ENCODE measurements at places on chromosomes 2 and 18.

DNA sequence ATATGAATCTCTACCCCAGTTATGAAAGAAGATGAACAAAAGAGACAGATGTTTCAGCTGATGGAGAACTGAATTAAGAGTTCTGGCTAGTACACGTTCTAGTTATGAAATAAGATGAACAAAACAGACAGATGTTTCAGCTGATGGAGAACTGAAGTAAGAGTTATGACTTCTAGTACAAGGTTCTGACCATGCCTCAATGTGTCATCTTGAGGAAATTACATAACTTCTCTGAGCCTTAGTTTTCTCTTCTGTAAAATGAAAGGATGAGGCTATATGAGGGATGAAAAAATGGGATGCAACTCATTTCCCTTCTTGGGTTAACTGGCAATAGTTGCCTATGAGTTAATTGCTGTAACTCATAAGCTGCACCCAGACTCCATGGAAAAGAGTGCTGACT lies 92.9 kb upstream of the WDR75 start:
- no peak for DNase-seq

DNA sequence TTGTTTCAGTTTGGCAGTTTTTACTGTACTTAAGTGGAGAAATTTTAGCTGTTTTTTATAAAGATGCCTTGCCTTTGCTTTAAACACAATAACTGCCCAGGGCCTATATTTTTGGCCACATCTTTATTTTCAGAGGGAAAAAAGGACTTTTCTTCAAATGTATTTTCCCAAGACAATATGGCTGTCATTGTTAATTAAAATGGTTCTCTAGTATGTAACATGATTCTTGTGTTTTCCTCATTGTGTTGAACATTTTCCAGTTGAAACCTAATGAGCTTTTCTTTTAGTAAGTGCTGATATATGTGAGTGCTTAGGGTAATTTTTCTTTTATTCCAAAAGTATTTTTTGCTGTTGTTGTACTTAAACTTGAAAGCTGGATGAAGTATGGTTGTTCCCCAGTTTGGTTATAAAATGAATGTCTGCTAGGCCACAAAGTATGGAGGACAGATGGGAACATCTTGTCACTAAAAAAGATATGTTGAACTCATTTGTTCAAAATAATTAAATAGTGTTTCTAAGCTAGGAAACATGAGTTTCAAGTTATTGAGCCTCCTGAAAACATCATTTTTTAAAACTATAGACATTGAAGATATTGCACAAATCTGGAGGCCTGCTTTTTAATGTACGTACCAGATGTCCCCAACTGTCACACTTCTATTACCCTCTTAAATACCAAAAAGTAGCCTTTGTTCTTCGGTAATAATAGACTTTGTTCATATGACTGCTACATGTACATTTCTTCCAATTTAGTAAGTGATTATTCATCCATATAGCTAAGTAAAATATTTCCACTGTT lies 147.5 kb upstream of the DAPL1 start:
- no peak for DNase-seq

GRCh38 chr2:7852546-7852945 lies 829.3 kb upstream of the ID2 start:
- DNase-seq = no peak

DNA sequence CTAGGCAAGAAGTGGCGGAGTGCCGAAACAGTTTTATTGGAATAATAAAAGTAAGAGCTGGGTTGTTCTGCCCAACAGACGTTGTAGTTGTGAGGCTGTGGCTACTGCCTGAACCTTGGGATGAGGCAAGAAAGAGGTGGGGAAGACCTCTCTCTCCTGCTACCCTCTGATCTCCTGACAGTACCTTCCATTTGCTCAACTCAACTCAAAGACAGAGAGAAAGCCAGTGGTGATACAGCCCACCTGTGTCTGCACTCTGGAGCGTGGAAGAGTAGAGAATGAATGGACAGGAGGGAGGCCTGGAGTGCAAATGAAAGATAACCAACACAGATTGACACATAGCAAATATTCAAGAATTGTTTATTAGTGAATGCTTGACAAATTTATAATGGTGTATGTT lies 590.3 kb downstream of the NYAP2 start:
- no peak for DNase-seq

DNA sequence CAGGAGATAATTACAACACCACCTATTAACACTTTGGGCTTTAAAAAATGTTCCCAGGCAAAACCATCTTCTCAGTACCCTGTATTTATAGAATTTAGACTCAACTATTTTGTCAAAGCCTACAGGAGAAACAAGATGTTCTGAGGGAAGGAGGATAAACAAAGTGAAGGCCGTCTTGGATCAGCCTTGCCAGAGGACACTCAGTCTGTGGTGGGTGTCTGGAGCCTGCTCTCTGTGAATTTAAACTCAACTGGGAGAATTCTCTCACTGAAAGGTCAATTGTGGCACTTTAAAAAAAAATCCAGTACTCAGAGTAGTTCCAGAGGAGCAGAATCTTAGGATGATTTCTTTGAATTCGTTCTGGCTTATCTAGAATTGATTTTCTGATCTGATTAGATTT lies 28.4 kb upstream of the SLC1A4 start:
- no peak for DNase-seq

DNA sequence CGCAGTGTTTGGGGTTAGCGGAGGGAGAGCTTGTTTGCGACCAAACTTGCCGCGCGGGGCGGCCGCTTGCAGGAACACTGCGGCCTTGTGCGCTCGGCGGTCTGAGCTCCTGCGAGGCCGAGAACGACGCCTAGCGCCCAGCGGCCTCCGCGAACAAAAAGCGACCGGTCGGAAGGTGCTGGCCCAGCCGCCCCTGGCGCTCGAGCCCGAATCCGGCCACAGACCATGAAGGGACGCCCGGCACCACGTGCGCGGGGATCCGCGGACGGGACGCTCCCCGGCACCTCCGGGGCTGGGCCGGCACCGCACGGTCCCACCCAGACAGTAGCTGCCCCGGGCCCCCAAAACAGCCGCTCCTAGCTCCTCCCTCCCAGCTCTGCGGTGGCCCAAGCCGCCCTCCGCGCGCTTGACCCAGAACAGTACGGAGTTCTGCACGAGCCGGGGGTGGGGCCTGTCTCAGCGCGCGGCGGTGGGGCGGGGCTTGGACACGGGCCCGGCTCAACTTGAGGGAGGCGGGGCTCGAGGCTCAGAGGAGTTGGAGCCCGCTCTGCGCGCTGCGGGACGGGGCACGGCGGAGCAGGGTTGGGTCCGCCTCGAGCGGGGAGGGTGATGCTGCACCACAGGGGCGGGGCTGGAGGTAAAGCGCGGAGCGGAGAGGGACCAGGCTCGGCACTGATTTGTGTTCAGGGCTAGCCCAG lies 664 bp upstream of the IMPA2 start:
- DNase-seq = peak; percentile 93

- DNase-seq = no peak
Measured at GRCh38 chr18:24212939-24213338, 74.1 kb downstream of the CABYR start.

DNA sequence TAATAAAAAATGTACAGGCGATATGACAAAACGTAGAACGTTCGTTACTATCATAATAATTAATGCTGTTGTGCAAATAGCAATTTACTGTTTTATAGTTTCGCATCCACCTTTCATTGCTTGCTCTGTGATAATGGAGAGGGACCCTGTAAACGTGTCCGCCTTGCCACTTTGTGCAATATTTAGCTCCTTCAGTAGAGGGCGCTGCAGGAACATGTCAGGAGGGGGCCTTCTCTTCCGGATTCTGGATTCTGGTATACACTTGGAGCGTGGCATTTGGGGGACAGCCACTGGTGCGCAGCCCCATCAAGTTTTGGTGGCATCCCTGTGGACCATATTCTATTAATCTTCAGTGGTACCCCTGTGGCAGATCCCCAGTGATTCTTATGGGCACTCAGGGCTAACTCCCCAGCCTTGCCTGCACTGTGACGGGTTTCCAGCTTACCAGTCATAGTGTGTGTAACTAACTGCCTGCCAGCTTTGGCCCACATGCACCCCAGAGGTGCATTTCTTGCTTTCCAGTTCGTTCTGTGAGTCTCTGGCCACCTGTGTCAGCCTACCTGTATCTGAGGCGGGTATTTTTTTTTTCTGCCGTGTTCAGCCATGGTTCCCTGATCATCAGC lies 140.3 kb downstream of the CYRIA start:
- DNase-seq = no peak

- no peak for DNase-seq
Measured at GRCh38 chr2:240304746-240305161, 130.7 kb upstream of the GPC1 start.

GRCh38 chr2:164613321-164613982 lies 7.8 kb downstream of the GRB14 start:
- no peak for DNase-seq

DNA sequence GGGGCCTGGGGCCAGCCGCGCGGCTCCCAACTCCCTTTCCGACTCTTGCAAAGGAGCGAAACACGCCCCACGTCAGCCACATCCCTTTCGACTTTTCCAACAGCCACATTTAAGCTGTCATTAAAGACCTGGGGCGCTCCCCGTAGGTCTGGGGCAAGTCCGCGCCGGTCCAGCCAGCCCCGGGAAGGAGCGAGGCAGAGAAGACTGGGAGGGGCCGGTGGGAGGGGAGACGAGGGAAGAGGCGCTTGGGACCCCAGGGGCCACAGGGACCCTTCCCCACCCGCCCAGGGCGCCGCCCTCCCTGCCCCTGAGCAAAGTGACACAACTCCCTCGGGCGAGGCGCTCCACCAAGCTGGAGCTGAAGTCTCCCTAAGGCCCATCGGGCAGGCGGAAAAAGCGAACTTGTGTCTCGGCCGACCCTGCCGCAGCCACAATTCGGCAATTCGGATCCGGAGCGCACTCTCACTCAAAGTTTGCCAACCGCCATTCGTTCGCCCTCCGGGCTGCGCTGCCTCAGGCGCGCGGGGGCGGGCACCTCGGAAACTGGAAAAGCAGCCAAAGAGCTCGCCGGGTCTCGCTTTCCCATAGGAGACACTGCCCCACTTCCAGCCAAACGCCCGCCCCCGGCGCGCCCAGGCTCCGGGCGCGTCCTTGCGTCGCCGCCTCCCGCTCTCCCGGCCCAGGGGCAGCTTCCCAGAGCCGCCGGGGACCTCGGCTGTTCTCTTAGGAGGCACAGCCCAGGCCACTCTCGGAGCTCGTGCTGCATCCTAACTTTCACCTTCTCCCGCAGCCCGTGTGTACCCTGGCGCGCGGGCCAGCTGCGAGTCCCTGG lies 1.1 kb upstream of the KCTD1 start:
- no peak for DNase-seq

- DNase-seq = no peak
Measured at GRCh38 chr2:84899304-84900204, 5.9 kb upstream of the TMSB10 start.

GRCh38 chr2:7333189-7333765 lies 416.1 kb downstream of the RNF144A start:
- no peak for DNase-seq

GRCh38 chr2:114550895-114551793 lies 108.7 kb downstream of the DPP10 start:
- no peak for DNase-seq

GRCh38 chr2:160264308-160264707 lies 64.2 kb upstream of the ITGB6 start:
- DNase-seq = no peak

DNA sequence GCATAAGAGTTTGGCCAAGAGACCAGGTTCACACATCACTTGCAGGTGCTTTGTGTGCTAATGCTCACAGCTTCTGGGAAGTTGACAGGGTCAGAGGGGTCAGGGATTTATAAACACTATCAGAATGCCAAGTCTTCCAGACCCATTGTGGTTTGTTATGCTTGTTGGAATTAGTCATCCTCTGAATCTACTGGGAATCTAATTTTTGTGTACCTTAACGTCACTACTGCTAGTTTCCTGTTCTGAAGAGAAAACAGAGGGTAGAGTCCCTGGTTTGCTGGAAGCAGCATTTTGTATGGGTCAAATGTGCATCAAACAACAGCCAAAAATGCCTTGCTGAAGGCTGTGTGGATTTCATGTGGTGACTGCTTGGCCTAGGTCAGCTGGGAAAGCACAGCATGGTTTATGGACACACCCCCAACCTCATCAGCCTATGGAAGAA lies 33.3 kb downstream of the ANTXR1 start:
- DNase-seq = no peak

- no peak for DNase-seq
Measured at GRCh38 chr2:36973320-36973719, 7.0 kb upstream of the STRN start.

DNA sequence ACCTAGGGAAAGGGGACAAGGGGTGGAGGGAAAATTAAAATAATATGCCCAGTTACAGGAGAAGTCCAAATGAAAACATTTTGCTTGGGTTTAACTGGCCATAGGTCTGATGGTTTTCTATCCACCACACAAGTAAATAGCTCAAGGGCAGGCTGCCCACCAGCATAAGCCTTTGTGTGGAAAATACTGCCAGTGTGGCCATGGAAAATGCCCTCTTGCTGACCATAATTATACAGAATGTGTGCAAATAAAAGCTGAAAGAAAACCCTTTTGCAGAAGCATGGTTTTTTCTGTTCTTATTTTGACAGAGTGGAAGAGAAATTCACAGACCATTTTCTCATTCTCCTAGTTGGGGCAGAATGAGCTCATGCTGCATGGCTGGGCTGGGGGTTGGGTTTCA lies 111.3 kb upstream of the SIX2 start:
- DNase-seq = no peak

DNA sequence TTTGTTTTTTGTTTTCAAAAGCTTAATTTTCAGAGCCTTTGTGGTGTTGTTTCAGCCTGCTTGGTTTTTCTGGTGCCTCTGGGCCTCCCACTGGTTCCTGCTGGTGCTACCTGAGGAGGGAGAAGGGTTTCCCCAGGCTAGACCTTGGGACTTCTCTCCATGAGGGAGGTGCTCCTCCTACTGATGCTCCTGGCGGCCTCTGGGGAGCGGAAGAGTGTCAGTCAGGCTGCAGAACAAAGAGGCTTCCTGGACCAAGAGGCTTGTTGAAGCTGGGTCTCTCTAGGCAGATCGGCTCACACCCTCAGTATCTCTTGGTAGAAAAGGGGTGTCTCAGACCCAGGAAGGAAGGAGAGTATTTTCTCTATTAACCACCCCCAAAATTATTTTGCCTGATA lies 32.2 kb downstream of the RFX8 start:
- no peak for DNase-seq

GRCh38 chr18:68263481-68263880 lies 451.4 kb downstream of the TMX3 start:
- no peak for DNase-seq

DNA sequence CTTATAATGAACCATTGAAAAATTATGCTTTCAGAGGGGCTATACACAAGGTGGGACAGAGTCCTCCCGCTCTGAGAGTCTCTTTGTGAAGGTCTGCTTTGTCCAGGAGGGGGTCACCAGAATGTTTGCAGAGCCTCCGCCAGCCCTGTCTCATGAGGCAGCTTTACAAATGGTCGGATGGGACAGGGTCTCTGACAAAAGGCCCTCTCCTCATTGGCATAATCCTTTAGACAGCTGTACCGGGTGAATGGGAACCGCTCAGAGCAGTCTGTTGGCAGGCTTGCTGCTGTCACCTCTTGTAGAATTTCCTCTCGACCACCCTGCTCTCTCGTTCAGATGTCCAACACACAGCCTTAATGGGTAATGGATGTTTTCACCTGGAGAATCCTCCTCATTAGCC lies 40.2 kb upstream of the TGIF1 start:
- no peak for DNase-seq

Data from activated naive CD4-positive, alpha-beta T cell (primary cell).